ENCODE measurements at places on chromosomes 12 and 14. TPM values are rescaled to one million over a fixed set of nuclear protein-coding genes. Genes with fewer than 3 reads are reported as not detected.

Gene CSRP2
- 32.7 TPM for total RNA-seq

Gene LMBR1L
- total RNA-seq, result 24.5 TPM

Gene GZMB
- not detected for total RNA-seq

Gene DCN
- 45.5 TPM for total RNA-seq

Gene TMBIM4
- total RNA-seq, result 93.6 TPM

Gene MGAT4C
- total RNA-seq, result not detected

Gene ADAMTS20
- total RNA-seq, result not detected

Gene MAP1LC3B2
- 2.2 TPM for total RNA-seq

Gene MMP19
- total RNA-seq, result 19.7 TPM

GRCh38 chr12:68613209-68613904, 2.7 kb downstream of the RAP1B start:
- no peak for DNase-seq
- 0 out of 2 replicates have a peak, but pooled peaks cover 3% of the 10 kb centered on the region for H3K27me3 ChIP-seq
- peaks cover 44% of the 10 kb centered on the region for H3K36me3 ChIP-seq
- peak overlapping the region; percentile 95 for H3K4me3 ChIP-seq
- H3K27ac ChIP-seq, result peak overlapping the region; percentile 90

GRCh38 chr12:67447180-67447579, 178.0 kb downstream of the CAND1 start:
- H3K27ac ChIP-seq, result no peak overlapping the region
- H3K4me3 ChIP-seq, result no peak overlapping the region
- peaks cover 2% of the 10 kb centered on the region for H3K27me3 ChIP-seq

- peaks cover 22% of the 10 kb centered on the region for H3K27me3 ChIP-seq
- H3K36me3 ChIP-seq, result peaks cover 5% of the 10 kb centered on the region
Observed at GRCh38 chr12:115617391-115617790, 660.1 kb downstream of the MED13L start.

- DNase-seq, result no peak
- no peaks in the 10 kb centered on the region for H3K4me1 ChIP-seq
- H3K27me3 ChIP-seq, result no peaks in the 10 kb centered on the region
Observed at GRCh38 chr12:55499810-55500252, 7.7 kb downstream of the OR6C68 start.

GRCh38 chr14:64928239-64929013, 14.1 kb downstream of the GPX2 start:
- H3K4me3 ChIP-seq, result no peak overlapping the region
- H3K27me3 ChIP-seq, result no peaks in the 10 kb centered on the region
- DNase-seq, result no peak
- peaks cover 15% of the 10 kb centered on the region for H3K36me3 ChIP-seq
- no peaks in the 10 kb centered on the region for H3K4me1 ChIP-seq

GRCh38 chr12:25307818-25308217, 57.1 kb upstream of the KRAS start:
- H3K27me3 ChIP-seq, result peaks cover 3% of the 10 kb centered on the region
- no peaks in the 10 kb centered on the region for H3K36me3 ChIP-seq
- DNase-seq, result peak; percentile 32
- H3K4me1 ChIP-seq, result peaks cover 25% of the 10 kb centered on the region
- no peak overlapping the region for H3K27ac ChIP-seq
- H3K4me3 ChIP-seq, result no peak overlapping the region

DNA sequence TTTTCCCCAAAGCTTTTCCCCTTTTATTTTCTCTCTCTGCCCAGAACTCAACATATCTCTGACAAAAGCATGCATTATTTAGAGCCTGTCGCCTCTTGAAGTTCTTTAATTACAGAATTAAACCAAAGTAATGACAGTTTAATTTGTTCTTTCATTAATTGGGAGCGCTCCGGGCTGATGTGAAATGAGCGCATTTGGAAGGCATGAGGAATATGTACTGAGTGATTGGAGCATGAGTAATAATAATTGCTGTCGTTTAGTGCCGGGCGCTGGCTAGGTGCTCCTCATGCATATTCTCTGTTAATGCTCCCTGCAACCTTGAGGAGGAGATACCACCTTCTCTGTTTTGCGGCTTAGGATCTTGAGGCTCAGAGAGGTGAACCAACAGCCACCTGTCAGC, 120.5 kb downstream of the SLC25A47 start:
- H3K36me3 ChIP-seq, result no peaks in the 10 kb centered on the region
- peak; percentile 59 for DNase-seq
- H3K27me3 ChIP-seq, result peaks cover 5% of the 10 kb centered on the region
- peak overlapping the region; percentile 50 for H3K27ac ChIP-seq
- H3K4me1 ChIP-seq, result peaks cover 71% of the 10 kb centered on the region

DNA sequence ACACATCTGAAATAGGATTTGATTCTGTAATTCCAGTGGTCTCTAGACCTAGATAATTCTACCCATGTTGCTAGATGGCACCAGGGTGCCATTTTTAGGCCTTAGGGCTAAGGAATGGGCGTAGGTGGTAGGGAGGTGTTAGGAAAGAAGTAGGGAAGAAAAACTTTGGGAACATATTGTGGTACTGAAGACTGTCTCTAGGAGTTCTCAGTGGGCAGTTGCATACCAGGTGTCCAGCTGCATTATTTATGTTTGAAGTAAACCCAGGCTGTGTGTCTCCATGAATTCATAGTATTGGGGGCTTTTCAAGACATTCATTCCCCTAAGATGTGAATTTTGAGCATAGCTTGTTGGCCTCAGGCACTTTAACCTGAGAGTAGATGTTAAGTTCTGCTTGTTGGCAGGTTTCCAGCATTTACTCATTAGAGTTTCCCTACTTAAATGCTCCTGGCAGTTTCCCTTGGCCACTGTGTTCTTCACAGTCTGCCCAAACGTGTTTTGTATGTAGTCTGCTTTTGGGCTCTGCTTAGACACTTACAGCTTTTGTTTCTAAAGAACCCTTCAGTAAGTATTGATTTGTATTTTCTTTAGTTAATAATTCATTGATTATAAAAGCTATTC, 31.5 kb upstream of the CCT2 start:
- H3K27me3 ChIP-seq, result peaks cover 2% of the 10 kb centered on the region
- peaks cover 53% of the 10 kb centered on the region for H3K4me1 ChIP-seq

DNA sequence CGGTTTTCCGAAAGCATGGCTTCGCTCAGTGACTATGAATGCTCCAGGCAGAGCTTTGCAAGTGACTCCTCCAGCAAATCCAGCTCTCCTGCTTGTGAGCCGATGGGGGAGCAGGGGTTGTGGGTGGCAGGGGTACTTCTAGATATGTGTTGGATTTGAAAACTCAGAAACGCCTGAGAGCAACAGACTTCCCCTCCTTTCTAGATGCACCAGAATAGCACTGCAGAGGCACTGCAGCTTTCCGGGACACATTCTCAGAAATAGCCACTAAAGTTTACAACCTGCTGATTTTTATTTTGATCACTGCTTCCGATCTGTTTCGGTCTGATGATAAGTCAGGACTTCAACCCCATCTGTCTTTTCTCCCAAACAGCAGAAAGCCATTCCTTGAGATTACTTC, 8.6 kb downstream of the TCP11L2 start:
- no peak for DNase-seq
- H3K4me3 ChIP-seq, result no peak overlapping the region
- peaks cover 6% of the 10 kb centered on the region for H3K36me3 ChIP-seq
- H3K4me1 ChIP-seq, result peaks cover 26% of the 10 kb centered on the region
- H3K27me3 ChIP-seq, result peaks cover 7% of the 10 kb centered on the region
- H3K27ac ChIP-seq, result no peak overlapping the region

GRCh38 chr12:1622406-1622805, 6.6 kb upstream of the WNT5B start:
- peaks cover 6% of the 10 kb centered on the region for H3K27me3 ChIP-seq
- H3K36me3 ChIP-seq, result peaks cover 35% of the 10 kb centered on the region
- DNase-seq, result no peak
- peak overlapping the region; percentile 74 for H3K27ac ChIP-seq
- no peak overlapping the region for H3K4me3 ChIP-seq

DNA sequence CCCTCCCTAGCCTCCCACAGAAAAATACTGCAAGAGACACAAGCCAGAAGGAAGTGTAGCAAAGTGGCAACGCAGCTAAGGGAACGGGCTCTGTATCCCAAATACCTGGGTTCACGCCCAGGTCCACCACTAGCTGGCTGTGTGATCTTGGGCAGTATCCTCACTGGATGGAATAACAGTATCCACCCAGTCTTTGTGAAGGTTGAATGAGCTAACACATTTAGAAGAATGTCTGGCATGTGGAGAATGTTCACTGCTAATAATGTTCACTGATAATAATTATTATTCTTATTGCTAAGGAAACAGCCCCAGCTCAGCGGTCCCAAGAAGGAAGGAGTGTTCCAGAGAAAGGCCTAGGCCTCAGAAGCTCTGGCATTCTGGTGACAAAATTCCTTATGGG, 70.9 kb downstream of the VWF start:
- no peak overlapping the region for H3K4me3 ChIP-seq
- H3K36me3 ChIP-seq, result no peaks in the 10 kb centered on the region
- peaks cover 36% of the 10 kb centered on the region for H3K4me1 ChIP-seq
- DNase-seq, result peak; percentile 36
- H3K27ac ChIP-seq, result peak overlapping the region; percentile 30

- H3K36me3 ChIP-seq, result no peaks in the 10 kb centered on the region
- no peaks in the 10 kb centered on the region for H3K27me3 ChIP-seq
- peaks cover 57% of the 10 kb centered on the region for H3K4me1 ChIP-seq
- peak; percentile 49 for DNase-seq
- H3K4me3 ChIP-seq, result peak overlapping the region; percentile 23
- H3K27ac ChIP-seq, result peak overlapping the region; percentile 63
Observed at GRCh38 chr14:70888681-70889175, 18.5 kb upstream of the PCNX1 start.

- peaks cover 2% of the 10 kb centered on the region for H3K27me3 ChIP-seq
- peaks cover 36% of the 10 kb centered on the region for H3K36me3 ChIP-seq
- H3K4me3 ChIP-seq, result no peak overlapping the region
- H3K4me1 ChIP-seq, result peaks cover 14% of the 10 kb centered on the region
Observed at GRCh38 chr12:47111392-47111778, 31.6 kb upstream of the AMIGO2 start.

DNA sequence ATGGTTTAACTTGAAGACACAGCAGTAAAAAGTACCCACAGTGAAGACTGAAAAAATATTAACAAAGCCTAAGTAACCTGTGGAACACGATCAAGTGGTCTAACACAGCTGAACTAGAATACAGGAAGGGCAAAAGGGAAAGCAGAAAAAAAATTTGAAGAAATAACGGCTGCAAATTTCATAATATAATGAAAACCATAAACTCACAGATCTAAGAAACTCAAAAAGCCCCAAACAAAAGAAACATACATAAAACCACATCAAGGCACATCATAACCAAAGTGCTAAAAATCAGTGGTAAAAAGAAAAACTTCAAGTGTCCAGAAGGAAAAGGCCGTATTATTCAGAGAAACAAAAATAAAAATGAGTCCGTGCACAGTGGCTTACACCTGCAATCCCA, 30.9 kb downstream of the SPPL3 start:
- no peaks in the 10 kb centered on the region for H3K27me3 ChIP-seq
- H3K36me3 ChIP-seq, result no peaks in the 10 kb centered on the region
- DNase-seq, result no peak
- H3K27ac ChIP-seq, result no peak overlapping the region

DNA sequence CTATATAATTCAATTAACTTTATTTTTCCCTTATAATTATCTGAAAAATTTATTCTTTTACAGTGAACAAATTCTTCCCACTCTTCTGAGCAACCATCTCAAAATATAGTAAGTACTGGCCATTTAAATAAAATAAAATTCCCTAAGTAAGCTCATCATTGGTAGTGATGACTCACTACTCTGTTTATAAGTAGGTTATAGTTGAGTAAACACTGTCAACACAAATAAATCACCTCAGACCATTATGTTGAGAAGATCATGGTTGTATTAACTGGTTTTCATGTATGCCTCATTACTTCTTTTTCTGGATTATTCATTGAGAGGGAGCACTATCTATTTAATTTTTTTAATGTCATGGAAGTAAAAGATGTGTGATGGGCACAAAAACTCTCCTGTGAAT, 220.5 kb downstream of the SEC23A start:
- H3K4me1 ChIP-seq, result no peaks in the 10 kb centered on the region
- H3K4me3 ChIP-seq, result no peak overlapping the region
- DNase-seq, result no peak
- H3K36me3 ChIP-seq, result no peaks in the 10 kb centered on the region
- no peak overlapping the region for H3K27ac ChIP-seq

- no peak overlapping the region for H3K4me3 ChIP-seq
- no peaks in the 10 kb centered on the region for H3K36me3 ChIP-seq
- no peaks in the 10 kb centered on the region for H3K4me1 ChIP-seq
- DNase-seq, result no peak
- H3K27ac ChIP-seq, result no peak overlapping the region
- peaks cover 24% of the 10 kb centered on the region for H3K27me3 ChIP-seq
Observed at GRCh38 chr12:110928700-110929099, 8.3 kb upstream of the MYL2 start.

DNA sequence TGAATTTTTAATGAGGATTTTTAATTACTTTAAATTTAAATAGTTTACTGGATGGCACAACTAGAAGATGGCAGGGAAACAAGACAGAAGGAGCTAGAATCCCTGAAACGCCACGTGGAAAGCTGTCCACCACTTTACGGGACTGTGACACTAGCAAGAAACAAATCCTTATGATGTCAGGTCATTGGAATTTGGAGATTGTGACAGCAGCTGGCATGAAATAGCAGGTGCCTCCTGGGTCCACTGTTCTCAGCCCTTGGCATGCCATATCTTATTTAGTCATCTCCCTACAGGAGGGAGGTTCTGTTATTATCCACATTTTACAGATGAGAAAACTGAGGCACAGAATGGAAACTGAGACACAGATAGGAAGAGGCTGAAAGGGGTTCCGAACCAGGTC, 113.8 kb downstream of the BCL11B start:
- H3K36me3 ChIP-seq, result no peaks in the 10 kb centered on the region
- DNase-seq, result no peak
- H3K4me3 ChIP-seq, result no peak overlapping the region
- H3K27ac ChIP-seq, result no peak overlapping the region

- no peaks in the 10 kb centered on the region for H3K36me3 ChIP-seq
- no peak overlapping the region for H3K4me3 ChIP-seq
- H3K27ac ChIP-seq, result no peak overlapping the region
- peaks cover 28% of the 10 kb centered on the region for H3K27me3 ChIP-seq
Observed at GRCh38 chr12:95978774-95979173, 17.4 kb downstream of the HAL start.

DNA sequence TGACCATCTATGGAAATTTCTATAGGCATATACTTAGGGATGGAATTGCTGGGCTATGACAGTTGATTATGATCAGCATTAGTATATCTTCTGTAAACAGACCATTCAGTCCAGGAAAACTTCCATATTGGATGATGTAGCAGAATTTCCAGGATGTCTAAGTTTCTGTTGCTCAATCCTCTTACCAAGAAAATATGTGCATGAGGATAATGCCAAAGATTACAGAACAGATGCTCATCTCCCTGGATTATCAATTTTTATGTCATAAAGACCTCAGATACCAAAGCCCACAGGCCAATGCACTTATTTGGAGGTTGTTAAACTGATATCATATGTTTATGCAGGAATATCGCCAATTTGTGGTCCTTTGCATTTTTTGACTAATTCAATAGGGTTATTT, 354.4 kb upstream of the FLRT2 start:
- peaks cover 18% of the 10 kb centered on the region for H3K4me1 ChIP-seq
- no peak overlapping the region for H3K27ac ChIP-seq
- peaks cover 2% of the 10 kb centered on the region for H3K27me3 ChIP-seq
- no peaks in the 10 kb centered on the region for H3K36me3 ChIP-seq

GRCh38 chr14:21015312-21015711, 9.5 kb downstream of the NDRG2 start:
- no peak overlapping the region for H3K27ac ChIP-seq
- no peaks in the 10 kb centered on the region for H3K36me3 ChIP-seq
- H3K4me1 ChIP-seq, result peaks cover 6% of the 10 kb centered on the region
- no peak for DNase-seq

Measured in HFFc6 (cell line).